Stimulated activated naive B cell treated with anti-CD40 and anti-IgM and Interleukin-4, amounts not matched to agents 10 μg/mL and 1 μg/mL and 100 μg/mL, for 72 hours (primary cell): ENCODE measurements at places on chromosomes 1 and 21.

DNA sequence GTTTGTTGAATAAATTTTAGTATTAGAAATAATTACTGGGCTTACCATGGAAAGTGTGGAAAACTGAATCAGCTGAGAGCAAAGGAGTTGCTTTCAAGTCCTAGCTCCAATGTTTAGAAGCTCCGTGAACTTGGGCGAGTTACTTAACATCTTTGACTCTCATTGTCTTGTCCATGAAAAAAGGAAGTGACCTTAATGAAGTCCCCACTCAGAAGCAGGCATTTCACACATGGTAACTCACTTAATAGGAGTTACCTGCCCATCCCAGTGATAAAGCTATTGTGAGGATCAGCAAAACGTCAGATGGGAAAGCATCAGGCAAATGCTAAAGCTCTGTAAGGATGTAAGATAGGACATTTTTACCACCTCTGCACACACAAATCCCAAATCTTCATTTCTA is 34.0 kb upstream of the GADD45A start:
- no peak for DNase-seq

DNA sequence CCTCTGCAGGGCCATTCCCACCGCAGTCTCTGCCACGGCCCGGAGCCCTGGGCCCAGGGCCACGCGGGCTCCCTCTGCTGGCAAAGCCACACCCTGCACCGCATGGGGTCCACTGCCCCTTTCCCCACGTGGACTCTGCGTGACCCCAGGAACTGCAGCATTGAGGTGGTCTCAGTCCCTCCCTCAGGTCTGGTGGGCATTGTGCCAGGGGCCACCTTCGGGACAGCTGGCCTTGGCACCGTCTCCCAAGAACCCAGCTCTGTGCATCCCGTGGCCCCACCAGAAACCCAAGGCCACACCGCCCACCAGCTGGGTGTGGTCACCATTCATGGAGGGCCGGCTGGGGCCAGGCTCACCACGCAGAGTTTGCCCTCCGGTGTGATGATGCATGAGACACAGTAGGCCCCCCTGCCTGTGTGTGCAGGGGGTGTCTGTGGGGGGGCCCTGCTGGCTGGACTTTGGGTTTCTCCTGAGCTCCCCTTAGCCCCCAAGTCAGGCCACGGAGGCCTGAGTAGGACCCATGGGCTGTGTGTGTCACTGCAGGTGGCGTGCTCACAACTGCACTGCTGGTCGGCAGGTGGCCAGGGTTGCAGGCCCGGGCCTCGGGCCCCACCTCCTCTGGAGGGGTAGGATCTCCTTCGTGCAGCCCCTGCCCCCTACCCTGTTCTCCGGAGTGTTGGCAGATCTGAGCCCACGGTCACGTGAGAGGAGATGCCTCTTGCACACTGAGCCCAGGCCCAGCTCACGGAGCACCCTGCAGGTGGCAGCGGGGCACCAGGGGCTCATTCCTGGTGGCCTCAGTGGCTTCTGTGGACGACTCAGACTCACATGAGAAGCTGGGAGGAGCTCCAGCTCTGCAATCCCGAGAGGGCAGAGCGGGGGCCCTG is 5.8 kb downstream of the VWA1 start:
- DNase-seq = no peak

GRCh38 chr1:164864161-164864560 is 305.2 kb downstream of the PBX1 start:
- no peak for DNase-seq

DNA sequence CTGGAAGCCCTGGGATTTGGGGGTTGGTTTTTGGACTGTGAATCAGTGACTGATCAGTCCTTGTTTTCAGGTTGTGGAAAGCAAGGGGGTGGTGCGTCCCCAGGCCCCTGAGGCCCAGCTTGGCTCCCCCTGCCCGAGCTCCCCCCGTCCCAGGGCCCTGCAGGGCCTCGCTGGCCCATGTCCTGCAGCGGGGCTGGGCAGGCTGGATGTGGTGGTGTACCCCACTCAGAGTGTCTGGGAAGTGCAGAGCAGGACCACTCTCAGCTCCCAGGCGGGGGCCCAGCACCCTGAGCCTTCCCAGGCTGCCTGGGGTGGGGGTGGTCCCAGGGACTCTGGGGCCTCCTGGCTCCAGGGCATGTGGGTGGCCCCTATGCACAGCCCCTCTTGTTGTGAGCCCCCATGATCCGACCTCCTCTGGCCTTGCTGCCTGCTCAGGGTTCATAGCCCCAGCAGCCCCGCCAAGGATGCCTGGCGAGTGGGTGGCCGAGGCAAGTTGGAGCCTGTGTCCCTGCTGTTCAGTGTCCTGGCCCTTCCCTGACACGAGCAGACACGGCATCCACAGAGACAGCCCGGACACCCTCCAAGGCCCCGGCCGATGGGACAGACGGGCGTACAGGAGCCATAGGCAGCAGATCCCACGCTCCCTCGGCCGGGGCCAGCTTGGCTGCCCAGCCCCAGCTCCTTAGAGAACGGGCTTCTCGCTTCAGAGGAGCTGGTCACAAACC is 37.9 kb downstream of the SLX9 start:
- DNase-seq = no peak

GRCh38 chr1:172485626-172486025 is 41.8 kb upstream of the PIGC start:
- DNase-seq = no peak

DNA sequence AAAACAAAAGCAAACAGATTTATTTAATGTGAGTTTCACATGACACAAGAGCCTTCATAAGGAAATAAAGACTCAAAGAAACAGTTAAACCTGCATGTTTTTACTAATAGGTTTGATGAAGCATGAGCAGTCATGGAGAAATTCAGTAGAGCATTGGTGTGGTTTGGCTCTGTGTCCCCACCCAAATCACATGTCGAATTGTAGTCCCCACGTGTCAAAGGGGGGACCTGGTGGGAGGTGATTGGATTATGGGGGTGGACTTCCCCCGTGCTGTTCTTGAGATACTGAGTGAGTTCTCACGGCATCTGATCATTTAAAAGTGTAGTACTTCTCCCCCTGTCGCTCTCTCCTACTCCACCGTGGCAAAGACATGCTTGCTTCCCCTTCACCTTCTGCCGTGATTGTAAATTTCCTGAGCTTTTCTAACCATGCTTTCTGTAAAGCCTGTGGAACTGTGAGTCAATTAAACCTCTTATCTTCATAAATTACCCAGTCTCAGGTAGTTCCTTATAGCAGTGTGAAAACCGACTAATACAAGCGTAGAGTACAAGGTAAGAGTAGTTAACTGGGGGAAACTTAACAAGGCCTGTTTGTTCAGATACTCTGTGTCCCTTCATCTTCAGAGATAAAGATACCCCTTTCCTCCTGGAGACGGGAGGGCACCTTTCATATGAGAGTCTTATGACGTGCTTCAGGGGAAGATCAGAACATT is 354.8 kb downstream of the SIPA1L2 start:
- DNase-seq = no peak

- no peak for DNase-seq
Observed at GRCh38 chr1:232571523-232571922, 58.4 kb downstream of the SIPA1L2 start.

GRCh38 chr1:167263819-167264464 is 43.3 kb downstream of the POU2F1 start:
- no peak for DNase-seq

- DNase-seq = no peak
Observed at GRCh38 chr1:246592695-246593094, 26.4 kb downstream of the CNST start.
